Hematopoietic multipotent progenitor cell treated with erythropoietin and hydrocortisone succinate and interleukin-3 and kit ligand, for 4 days (in vitro differentiated cells): ENCODE measurements at places on chromosomes 2 and 18.

DNA sequence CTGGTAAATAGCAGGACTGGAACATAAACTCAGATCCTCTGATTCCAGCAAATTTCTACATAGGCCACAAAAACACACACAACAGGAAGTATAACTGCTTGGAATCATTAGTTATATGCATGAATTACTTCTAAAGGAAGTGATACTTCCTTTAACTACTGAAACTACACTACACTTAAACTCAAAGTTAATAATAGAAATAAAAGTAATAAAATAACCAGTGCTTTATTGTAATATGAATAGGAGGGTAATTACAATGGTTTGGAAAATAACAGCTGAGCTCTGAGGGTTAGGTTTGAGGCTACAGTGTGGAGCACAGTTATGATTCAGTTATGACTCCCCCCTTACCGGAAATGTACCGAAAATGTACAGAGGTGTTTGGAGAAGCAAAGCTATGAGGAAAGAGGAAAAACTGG lies 18.5 kb upstream of the POLI start:
- DNase-seq, result no peak

DNA sequence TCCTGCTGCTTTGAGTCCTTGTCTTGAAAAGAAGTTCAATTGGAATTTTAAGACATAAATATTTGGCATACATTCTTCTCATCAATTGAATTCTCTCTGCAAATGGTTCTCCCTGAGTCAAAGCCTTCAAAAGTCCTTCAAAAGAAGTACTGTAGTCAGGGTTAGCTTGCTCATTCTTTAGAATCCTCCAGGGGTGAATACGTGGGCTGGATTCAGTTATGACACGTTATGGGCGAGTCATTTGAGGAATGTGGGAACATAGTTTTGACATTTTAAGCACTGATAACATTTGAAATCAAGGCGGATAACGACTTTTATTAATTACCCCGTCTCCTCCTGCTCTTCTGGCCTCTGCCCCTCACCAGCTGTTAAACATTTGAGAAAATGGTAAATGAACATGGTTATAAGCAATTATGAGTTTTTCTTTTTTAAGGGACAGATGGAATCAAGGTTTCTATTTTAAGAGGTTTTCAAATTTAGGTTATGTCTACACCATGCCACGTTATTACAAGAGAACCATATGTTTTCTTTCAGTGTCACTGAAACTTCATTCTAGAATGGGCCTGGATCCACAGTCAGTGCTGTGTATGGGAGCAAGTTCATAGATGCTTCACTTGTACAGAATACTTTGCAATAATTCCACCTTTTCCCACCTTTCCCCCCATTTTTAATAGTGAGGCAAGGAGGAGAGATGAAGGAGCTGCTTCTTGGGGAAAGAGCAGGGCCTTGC lies 273.1 kb downstream of the TSN start:
- DNase-seq, result no peak

DNA sequence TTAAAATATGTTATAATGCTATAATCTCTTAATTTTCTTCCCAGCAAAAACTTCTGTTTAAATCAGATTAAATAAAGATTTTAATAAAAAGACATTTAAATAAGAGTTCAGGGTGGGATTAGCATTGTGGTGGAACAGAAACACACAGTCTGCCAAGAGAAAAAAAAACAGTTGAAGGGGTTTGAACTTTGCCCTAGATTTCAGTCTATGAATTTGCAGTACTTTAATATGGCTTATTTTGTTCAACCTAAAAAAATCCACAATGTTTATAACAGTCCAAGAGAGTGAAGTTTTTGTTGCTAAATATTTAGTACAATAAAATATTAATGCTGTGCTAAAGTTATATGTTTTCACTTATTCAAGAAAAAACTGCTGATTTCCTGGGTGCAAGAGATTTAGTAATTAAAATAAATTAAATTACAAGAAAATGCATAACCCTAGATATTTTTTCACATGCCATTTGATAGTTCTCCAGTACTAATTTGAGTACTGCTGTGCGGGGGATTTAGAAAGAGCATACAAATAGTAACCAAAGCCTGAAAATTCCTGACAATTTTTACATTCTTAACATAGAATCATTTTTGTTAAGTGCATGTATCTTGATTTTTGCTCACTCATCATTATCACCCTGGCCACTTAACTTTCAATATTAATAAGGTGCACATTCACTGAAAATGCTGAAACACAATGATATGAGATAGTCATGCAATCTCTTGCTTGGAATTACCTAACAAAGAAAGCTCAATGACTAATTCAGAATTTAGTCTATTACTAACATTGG lies 52.6 kb downstream of the SLC40A1 start:
- DNase-seq, result no peak

DNA sequence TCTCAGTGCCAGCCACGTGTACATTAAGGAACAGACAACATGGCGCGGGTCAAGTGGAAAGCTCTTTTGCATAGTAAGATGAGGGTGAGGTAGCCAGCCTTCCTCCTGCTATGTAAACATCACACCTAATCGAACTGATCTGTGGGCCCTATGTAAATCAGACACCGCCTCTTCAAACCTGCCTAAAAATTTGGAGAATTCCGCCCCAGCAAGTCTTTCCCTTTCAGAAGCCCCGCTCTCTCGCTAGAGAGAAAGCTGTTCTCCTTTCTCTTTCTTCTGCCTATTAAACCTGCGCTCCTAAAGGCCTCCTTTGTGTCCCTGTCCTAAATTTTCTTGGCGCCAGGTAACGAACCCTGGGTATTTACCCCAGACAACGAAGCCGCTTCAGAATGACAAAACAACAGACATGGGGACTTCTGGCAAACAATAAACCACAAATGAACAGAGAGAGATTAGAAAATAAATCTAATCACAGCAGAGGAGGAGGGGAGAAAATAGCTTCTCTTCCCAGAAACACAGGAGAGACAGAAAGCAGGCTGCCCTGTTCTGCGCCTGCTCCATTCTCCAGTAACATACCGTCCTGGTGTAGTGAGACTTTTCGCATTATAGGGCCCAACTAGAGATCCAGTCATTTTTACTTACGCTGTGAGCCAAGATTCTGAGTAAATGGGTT lies 31.9 kb upstream of the CYP1B1 start:
- DNase-seq, result no peak

DNA sequence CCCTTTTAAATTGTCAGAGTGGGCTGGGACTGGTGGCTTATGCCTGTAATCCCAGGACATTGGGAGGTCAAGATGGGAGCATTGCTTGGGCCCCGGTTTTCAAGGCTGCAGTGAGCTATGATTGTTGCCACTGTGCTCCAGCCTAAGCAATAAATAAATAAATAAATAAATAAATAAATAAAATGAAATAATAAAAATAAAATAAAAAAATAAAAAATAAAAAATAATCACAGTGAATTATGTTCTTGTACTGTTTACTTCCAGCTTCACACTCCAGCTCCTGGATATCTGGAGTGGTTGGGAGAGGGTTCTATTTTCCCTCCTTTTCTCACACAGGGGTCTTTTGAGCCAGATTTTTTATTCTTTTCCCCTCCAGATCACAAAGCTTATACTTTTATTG lies 26.2 kb upstream of the PNPT1 start:
- no peak for DNase-seq

GRCh38 chr2:160889439-160890170 lies 270.6 kb upstream of the TANK start:
- DNase-seq, result no peak

- DNase-seq, result no peak
Observed at GRCh38 chr2:109512076-109512475, 101.7 kb downstream of the SEPTIN10 start.

DNA sequence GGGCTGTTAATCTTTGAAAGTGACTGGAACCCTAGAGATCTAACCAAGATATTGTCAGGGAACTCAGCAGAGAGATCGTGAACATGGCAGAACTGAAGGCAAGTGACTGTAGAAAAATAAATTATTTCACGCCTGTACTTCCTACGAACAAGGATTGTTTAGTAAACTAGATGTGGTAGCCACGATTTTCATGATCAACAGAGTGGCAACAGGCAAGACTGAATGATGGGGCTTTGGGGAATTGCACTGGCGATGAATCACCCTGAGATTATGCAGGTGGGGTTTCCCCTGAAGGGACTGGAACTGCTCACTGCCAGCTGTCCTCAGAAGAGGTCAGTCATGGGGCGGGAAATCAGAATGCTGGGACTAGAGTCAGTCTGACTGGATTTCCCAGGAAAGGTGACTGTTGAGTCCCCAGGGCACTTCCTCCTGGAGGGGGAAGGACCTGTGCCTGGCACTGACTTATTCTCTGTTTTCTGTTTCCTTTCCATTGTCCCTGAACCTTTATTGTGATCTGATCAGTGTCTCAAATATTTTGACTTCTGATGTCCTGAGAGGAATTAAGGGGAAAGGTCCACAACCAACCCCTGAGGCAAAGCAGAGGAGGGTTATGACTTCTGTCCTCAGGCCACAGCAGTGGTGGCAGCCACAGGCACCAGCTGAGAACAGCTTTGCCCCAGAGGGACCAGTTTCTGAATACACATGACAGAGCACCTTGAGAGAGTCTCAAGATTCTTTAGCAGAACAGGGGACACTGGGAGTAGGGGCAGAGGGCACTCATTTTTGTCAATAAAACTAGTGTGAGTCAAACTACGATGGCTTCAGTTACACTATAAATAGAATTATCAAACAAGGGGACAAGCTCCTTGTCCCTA lies 70.0 kb downstream of the NAB1 start:
- no peak for DNase-seq

DNA sequence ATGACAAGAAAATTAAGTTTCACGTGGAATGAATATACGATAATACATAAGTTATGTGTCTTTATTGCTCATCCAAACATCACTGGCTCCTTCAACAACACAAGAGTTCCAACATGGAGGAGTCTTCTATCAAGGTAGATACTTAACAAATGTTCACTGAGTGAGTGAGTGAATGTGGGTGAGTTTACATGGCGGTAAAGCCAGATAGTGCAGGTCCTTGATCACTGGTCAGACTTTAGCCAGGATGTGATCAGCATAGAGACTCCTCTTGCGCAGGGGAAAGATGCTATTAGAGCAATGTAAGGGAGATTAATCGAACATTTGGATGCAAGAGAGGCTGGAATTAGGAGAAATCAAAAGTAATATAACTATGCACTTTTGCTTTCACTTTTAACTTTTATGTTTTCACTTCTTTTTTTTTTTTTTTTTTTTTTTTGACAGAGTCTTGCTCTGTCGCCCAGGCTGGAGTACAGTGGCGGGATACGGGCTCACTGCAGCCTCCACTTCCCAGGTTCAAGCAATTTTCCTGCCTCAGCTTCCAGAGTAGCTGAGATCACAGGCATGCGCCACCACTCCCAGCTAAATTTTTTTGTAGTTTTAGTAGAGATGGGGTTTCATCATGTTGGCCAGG lies 249.0 kb upstream of the ID2 start:
- DNase-seq, result no peak
